Activated CD4-positive, alpha-beta T cell treated with anti-CD3 and anti-CD28 coated beads, Interleukin-2, amount 50 U/mL, for 48 hours (primary cell): ENCODE measurements at places on chromosomes 7 and 10.

DNA sequence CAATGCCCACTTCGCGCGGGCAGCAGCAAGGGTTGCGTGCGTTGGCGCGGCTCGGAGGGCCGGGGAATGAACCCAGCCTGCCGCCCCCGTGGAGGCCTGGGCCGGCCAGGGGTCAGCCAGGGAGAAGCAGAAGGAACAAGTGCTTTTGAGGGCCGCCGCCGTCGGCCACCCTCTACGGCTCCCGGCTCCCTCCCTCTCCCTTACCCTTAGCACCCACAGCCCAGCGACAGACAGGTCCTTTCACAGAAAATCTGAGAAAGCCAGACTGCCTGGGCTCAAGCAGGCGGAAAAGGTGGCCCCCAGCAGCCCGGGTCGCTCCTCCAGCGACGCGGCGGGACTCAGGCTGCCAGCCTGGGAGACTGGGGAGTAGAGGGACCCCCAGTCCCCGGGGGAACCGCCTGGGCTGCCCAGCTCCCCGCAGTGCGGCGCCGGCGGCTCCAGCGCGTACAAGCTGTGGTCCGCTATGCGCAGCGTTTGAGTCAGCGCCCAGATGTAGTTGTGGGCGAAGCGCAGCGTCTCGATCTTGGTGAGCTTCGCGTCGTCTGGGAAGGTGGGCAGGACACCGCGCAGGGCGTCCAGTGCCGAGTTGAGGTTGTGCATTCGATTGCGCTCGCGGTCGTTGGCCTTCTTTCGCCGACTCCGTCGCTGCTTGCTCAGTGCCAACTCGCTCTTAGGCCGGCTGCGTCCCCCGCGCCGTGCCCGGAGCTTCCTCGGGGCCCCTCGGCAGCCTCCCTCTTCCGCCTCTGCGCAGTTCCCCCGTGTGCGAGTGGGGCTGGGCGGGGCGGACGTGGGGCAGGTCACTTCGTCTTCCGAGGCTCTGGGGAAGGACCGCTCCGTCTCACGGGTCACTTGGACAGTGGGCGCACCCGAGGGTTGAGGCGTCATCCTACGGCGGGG lies 815 bp downstream of the NEUROG3 start:
- DNase-seq = peak; percentile 54

DNA sequence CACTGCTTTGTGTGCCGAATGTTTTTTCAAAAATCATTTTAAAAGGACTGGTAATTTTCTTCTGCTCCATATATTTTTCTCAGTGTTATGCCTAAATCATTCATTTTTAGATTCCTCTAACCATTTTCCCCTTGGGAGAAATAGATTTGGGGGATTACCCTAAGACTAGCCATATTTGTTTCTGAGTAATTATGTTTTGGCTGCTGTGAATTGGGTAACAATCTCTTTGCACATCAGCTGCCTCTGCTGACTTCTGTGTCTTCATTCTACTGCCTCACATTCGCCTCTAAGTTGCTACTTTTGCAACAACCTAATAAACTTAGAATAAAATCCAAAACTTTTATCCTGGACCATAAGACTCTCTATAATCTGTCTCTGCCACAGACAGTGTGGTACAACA lies 18.5 kb upstream of the MRC1 start:
- no peak for DNase-seq

GRCh38 chr10:2851566-2851965 lies 215.8 kb upstream of the PFKP start:
- DNase-seq = no peak

GRCh38 chr7:26182706-26183105 lies 17.8 kb downstream of the HNRNPA2B1 start:
- DNase-seq = no peak

DNA sequence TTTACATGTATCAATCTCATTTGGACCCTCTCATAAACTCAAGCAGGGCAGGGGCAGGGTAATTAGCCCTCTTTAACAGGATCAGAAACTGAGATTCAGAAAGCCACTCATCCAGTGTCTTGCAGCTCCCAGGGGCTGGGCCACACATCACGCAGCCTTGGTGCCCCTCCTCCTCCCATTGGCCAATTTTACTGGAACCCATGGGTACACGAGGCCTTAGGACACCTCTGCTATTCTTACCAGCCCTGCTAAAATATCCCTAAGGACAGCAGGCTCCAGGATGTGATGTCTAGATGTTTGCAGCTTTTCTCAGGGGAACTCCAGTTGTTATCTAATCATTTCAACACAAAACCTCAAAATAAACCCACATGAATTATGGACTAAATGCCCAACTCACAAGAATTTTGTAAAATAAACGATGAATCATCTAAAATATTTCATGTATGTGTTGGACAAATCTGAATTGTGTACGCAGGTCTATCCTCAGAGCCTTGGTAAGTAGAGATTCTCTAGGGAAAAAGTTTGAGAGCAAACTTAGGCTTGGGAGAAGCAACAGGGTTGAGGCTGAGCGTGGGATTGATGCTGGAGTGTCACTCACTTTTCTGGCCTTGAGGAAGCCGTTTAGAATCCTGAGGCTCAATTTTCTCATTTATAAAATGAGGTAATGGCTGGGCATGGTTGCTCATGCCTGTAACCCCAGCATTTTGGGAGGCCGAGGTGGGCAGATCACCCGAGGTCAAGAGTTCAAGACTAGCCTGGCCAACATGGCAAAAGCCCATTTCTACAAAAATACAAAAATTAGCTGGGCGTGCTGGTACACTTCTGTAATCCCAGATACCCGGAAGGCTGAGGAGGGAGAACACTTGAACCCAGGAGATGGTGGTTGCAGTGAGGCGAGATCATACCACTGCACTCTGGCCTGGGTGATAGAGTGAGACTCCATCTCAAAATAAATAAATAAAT lies 69.7 kb upstream of the TNS3 start:
- no peak for DNase-seq

- DNase-seq = no peak
Measured at GRCh38 chr10:24900888-24901685, 51.3 kb downstream of the PRTFDC1 start.
